ENCODE measurements at places on chromosomes 5 and 9.

GRCh38 chr9:98375138-98375726 is 119.8 kb upstream of the TBC1D2 start:
- no peak for DNase-seq

- peak; percentile 23 for DNase-seq
Measured at GRCh38 chr9:136122425-136123383, 4.0 kb upstream of the TMEM250 start.

GRCh38 chr9:29078063-29078666 is 1504.9 kb upstream of the C9orf72 start:
- DNase-seq = no peak

- DNase-seq = peak; percentile 58
Measured at GRCh38 chr9:122122903-122123632, 30.0 kb upstream of the TTLL11 start.

DNA sequence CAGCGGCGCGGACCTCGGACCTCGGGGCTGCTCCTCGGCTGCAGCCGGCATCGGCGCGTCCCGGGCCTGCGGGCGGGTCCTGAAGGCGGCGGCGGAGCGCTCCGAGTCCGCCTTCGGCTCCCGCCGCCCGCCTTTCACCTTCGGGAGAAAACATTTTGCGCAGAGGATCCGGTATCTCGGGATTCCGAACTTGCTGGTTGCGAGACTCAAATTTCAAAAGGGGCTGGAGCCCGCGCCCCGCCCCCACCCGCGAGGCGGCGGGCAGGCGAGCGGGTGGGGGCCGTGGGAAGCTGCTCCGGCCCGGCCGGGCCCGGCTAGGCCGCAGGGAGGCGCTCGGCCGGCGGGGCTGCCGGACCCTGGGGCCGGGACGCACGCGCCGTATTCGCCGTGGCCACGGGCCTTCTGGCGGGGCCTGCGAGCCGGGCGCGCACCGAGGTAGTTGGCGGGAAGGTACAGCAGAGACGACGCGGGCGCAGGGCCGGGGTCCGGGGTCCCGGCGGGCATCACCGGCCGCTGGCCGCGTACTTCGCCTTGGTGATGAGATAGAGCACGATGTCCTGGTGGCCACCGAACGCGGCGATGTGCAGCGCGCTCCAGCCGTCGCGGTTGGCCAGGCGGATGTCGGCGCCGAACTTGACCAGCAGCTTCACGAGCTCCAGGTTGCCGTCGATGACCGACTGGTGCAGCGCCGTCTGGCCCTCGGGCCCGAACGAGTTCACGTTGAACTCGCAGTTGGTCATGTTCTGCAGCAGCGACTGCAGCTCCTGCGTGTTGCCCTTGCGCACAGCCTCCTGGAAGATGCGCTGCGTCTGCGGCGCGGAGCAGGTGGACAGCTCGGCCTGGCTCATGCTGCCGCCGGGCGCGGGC is 757 bp downstream of the NRARP start:
- DNase-seq = peak; percentile 27

GRCh38 chr9:129174102-129174723 is 3.8 kb downstream of the IER5L start:
- DNase-seq = peak; percentile 77

DNA sequence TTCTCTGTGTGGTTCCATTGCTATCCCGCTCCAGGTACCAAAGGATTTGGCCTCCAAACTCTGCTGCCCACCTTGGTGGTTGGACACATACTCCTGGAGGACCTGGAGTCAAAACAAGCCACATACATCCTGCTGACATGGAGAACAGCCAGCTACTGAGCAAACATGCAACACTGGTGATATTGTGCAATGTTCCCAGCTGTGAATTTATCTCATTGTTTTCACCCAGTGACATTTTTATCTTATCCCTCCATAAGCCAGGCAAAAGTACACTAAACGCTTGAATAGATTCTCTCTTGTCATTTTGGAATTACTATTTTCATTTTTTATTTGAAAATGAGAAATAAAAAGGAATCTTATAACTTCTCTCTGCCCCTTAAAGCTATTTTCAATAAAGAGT is 11.1 kb upstream of the CTSL start:
- no peak for DNase-seq

GRCh38 chr5:73442996-73443627 is 5.5 kb downstream of the FOXD1 start:
- no peak for DNase-seq

GRCh38 chr9:101572316-101572715 is 22.5 kb downstream of the PPP3R2 start:
- no peak for DNase-seq

DNA sequence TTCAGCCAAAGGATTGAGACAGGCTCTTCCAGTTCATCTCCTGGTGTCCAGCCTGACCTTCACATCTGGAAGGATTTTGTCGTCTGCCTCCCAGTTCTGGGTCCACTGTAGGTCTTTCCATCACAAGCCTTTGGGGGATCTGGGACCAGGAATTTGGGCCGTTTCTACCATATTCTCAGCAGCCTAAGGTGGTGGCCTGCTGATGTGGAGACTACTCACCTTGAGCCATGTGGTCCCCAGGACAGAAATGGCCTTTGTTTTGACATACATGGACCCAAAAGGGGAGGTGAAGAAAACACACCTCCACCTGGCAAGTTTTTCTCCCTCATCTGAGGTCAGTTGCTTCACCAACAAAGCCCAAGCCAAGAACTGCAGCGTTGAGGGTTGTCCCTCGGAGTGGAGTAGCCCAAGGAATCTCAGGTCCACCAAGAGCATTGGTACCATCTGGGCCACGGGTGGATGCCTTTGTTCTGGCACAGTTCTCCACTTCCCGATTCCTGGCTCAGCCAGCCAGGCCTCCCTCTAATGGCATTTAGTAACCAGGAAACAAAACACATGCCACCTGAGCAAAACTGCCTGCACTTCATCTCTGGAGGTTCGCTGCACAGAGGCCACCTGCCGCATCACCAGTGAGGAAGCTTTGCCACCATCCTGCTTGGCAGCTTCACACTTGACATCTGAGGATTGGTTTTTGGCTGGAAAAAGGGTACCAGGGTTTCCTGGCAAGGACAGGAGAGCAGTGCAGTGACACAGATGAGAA is 24.7 kb downstream of the AMBP start:
- no peak for DNase-seq

DNA sequence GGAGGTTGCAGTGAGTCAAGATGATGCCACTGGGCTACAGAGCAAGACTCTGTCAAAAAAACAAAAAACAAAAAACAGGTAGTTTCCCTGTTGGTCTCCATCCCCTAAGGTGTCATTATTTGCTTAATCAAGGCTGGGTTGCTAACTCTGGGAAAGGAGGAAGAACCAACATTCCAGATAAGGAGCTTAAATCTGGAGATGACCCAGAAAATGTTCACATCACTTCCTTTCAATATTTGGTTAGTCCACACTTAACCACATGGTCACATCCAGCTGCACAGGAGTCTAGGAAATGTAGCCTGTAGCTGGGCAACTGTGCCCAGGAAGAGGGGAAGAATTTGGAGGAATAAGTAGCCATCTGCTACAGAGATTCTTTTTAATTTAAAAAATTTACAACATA is 25.9 kb upstream of the MEGF9 start:
- DNase-seq = no peak

DNA sequence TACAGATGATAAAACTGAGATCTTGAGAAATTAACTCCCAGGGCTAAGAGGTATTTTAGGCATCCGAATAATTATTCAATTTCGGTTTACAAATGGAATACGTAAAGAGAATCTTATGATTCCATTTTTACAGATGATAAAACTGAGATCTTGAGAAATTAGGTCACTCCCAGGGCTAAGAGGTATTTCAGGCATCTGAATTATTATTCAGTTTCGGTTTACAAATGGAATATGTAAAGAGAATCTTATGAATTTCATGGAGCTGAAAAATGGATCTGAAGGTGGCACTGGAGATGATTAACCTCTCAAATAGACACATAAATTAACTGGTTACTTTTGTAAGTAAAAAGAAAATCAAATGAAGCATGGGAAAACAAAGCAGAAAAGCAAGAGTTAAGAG is 44.2 kb downstream of the FGF1 start:
- DNase-seq = no peak

- DNase-seq = peak; percentile 60
Measured at GRCh38 chr9:87498046-87498810, 561 bp downstream of the DAPK1 start.

DNA sequence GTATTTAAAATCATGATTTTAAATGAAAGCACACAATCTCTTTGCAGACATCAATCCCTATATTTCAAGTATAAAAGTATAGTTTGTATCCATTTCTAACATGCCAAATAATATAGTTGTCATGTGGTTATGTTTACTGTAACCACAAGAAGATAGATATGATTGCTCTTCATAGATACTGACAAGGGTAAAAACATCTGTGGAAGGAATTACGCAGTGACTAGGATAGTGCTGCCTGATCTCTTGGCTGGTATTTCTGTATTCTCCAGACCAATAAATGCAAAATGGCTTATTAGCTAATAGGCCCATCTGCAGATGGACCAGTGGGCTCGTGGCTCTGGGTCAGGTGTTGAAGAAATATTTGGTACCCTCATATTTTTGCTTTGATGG is 34.9 kb upstream of the FBN2 start:
- DNase-seq = no peak

DNA sequence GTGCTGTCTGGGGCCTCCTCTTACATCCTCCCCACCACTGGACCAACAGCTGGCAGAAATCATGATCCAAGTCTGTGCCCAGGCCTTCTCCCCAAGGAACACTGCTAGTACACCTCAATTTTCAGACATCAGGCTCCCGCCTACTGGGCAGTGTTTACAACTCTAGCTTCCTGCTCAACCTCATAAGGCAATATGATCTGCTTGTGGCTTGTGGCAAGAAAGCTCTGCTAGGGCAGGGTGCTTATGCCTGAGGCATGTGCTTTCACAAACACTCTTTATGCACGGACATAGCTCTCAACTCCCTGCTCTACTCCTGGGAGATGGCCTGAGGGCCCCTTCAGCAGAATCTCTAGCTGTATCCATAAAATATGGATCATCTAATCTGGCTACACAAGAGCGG is 32.5 kb downstream of the SH3TC2 start:
- DNase-seq = no peak

GRCh38 chr5:171272996-171273970 is 35.8 kb upstream of the TLX3 start:
- peak; percentile 4 for DNase-seq

GRCh38 chr9:118306801-118307200 is 602.6 kb downstream of the TLR4 start:
- DNase-seq = no peak

- DNase-seq = no peak
Measured at GRCh38 chr5:67292201-67292940, 95.8 kb upstream of the CD180 start.

GRCh38 chr9:2109069-2109650 is 94.0 kb downstream of the SMARCA2 start:
- DNase-seq = no peak

- DNase-seq = peak; percentile 25
Measured at GRCh38 chr5:141483902-141484301, 928 bp upstream of the PCDHGC4 start.

GRCh38 chr5:57825031-57825686 is 342.5 kb upstream of the ACTBL2 start:
- no peak for DNase-seq

DNA sequence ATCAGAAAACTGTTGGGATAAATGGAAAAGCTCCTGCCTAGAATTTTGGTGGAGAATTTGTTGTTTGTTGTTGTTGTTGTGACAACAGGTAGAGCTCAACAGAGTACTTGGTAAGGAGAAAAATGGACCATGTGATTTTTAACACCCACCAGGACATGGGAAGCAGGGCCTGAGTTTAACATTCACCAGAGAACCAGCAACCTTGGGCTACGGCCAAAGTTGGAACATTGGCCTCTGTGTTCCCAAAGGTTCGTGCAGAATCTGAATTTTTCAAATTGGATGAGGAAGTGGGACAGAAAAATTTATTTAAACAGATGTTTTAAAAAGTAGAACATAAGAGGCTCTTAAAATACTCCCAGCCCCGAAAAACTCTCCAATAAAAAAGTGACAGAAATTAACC is 127.0 kb downstream of the GNA14 start:
- no peak for DNase-seq

GRCh38 chr9:17614903-17615302 is 36.0 kb downstream of the SH3GL2 start:
- no peak for DNase-seq

DNA sequence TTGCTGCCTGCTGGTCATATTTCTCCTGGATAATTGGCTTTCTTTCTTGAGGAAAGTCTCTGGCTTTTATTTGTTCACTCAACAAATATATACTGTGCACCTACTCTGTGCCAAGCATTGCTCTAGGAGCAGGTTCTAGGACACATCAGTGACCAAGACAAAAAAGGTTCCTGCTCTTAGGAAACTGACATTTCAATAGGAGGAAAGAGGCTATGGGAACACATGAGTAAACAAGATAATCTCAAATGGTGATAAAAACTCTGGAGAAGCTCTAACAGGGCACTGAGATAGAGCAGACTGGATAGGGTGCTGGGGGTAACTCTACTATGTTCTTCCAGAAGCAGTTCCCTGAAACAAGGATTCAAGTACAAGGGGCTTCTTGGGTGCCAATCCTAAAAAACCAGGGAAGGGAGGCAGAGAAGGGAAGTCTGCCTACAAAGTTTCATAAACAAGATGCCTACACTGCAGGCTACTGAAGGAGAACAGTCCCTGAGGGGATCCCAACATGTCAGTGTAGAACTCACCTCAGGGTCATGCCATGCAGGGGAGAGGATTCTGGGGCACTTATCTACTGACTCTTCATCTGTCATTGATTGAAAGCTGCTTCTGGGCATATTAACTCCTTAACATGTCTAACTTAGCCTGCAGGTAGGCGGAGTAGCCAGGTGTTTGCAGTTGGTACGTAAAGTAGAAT is 181.3 kb downstream of the GRIA1 start:
- no peak for DNase-seq

- no peak for DNase-seq
Measured at GRCh38 chr5:130871346-130872086, 293.5 kb downstream of the HINT1 start.

DNA sequence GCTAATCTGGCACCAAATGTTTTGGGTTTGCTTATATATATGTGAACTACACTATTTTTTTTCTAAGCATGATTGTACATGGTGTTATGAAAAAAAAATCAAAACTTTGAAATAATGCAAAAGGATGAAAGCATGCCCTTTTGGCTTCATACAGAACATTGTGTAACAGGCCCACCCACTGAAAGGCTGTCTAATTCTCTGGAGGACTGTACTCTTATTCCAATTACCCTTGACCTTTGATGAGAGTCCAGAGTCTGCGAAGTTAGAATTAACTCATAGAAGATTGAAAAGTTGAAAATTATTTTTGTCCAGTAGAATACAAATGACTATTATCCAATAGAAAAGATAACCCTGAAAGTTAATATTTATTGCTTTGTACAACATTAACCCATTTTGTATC is 117.4 kb downstream of the ADAMTS12 start:
- DNase-seq = no peak
